ENCODE measurements at places on chromosomes 11 and 22.

GRCh38 chr22:20180640-20181039, 29.8 kb upstream of the CCDC188 start:
- DNase-seq, result no peak

GRCh38 chr11:11998091-11998781, 10.2 kb downstream of the DKK3 start:
- no peak for DNase-seq

DNA sequence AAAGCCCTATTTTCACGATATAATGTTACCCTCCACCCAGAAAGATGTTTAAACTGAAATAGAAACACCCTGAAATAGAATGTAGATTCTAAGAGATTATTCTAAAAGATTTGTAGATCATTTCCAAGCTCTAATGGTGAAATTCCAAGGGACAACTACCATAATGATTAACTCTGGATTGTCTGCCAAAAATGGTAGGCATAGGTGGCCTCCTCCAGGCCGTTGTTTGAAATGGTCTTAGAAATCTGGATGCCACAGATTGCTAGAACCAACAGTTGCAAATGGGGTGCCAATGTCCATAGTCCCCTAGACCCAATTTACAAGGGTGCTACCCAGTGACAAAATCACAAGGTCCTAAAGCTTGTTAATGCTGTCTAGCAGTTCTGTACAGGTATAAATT, 6.7 kb upstream of the SLC6A5 start:
- no peak for DNase-seq

- no peak for DNase-seq
Measured at GRCh38 chr11:40161854-40162410, 1297.5 kb downstream of the LRRC4C start.

DNA sequence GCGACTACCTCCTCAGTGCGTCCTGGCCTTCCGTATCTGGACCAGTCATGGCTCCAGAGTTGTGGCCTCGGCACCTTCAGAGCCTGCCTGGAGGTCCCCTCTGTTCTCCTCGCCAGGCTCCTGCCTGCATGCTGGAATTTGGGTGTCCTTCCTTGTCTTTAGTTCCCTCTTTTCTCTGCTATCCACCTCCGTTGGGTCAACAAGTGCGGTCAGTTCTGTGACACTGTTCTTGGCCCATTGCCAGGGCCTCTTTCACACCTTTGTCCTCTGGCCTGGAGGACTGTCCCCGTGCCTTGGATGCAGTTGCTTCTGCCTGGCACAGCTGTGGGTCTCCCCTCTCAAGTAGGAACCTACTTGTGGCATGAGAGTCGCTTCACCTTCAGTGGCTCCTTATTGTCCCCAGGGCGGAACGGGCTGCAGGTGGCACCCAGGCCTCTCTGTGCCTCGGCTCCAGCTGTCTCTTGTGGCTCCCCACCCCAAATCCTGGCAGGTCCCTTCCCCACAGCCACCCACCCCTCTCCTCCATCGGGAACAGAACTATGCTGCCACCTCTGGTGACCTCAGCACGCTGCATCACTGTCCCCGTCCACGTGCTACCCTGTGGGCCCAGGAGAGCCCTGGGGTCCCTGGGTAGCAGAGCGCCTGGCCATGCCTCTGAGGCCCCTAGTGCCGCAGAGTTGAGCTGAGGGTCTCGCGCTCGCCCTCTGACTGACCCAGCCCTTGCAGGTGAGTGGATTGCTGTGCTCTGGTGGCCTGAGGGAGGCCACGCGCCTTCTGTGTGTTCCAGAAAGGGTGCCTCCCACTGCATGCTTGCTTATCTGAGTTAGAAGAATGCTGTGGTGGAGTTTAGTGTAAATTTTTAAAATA, 4.7 kb downstream of the DGCR8 start:
- DNase-seq, result no peak

- no peak for DNase-seq
Measured at GRCh38 chr11:132898676-132899075, 633.6 kb downstream of the OPCML start.

DNA sequence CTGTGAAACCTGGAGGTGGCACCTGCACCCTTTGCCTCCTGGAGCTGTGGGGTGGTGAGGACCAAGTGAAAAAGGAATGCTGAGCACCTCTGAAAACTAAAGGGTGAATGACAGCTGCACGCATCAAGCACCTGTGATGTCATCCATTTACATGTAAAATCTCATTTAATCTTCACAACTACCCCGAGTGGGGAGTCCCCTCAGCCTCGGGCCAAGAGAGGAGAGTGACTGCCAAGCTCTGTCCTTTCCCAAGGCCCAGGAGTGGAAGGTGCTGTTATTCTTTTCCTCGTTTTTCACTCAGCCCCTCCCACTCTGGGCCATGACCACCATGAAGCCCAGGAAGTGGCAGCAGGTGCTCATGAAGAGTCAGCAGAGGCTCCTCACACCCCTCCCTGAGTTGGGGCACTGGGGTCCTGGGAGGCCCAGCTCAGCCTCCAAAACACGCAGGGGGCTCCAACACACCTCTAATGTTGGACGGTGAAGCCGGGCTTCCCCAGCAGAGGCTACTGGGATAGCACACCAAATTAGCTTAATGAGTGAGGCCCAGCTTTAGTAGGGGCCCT, 35.7 kb downstream of the NECTIN1 start:
- DNase-seq, result no peak

DNA sequence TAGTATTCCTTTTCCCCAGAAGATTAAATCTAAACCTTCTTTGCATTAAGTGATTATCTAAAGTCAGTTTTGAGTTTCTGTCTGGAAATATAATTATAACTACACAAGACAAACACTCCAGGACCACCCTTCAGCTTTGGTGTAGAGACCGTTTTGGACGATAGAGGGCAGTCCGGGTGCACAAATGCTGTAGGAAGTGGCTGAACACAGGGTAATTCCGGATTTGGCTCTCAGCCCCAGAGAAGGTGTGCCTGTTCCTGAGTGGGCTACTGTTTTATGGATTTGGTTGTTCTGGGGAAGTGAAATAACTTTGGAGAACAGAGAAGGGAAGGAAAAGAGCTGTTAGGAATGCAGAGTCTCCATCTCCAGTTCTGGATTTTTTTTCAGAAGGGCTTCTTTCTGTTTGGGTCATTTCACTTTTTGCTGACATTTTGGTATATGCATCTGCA, 14.8 kb downstream of the EXT2 start:
- no peak for DNase-seq

DNA sequence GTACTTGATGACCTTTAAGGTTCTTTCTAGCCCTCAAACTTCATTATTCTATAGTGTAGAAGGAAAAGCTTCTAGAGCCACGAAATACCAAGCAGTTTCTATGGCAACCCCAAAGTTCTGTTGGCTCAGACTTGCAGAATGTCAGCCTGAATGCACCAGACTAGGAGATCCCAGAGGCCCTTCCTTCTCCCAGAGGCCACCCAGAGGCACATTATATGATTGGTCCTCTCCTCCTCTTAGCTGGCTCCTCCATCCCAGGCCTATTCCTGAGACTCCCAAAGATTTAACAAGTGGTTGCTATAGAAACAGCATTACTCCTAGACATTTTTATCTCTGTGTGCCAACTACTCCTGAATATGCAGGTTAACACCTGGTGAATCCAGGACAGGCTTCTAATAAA, 69.2 kb upstream of the CCDC90B start:
- no peak for DNase-seq

- no peak for DNase-seq
Measured at GRCh38 chr11:93017821-93018690, 48.6 kb downstream of the MTNR1B start.

DNA sequence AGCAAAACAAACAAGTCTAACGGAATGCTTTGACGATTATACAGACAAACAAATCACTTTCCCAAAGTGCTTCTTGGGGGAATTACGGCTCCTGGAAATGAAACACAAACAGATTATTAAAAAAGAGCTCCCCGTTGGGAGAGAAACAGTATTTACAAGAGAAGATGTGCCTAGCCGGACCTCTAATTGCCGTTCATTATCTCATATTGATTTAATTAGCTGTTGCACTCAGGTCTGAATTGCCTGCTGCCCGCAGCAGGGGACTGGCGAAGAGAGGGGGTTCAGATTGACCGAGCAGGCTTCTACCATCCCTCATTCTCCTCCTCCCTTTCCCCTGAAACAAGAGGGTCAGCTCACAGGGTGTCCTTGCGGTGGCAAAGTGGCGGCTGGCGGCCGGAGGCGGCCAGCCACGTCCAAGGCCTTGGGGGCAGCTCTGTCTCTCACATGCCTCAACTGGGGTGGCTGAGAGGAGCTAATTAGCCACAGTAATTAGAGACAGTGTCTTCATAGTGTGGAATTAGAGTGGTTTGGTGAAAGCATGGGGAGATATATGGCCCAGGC, 295.1 kb downstream of the MIAT start:
- no peak for DNase-seq

DNA sequence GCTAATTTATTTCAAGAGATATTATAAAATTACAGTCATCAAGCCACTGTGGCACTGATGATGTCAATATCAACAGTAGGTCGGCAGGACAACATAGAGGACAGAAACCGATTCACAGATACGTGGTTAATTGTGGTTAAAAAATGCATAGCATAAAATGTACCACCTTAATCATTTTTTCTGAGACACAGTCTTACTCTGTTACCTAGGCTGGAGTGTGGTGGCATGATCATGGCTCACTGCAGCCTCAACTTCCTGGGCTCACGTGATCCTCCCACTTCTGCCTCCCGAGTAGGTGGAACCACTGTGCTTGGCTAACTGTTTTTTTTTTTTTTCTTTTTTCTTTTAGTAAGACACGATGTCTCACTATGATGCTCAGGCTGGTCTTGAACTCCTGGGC, 21.0 kb upstream of the TOLLIP start:
- DNase-seq, result no peak

- DNase-seq, result no peak
Measured at GRCh38 chr11:76602431-76602861, 68.1 kb downstream of the LRRC32 start.

DNA sequence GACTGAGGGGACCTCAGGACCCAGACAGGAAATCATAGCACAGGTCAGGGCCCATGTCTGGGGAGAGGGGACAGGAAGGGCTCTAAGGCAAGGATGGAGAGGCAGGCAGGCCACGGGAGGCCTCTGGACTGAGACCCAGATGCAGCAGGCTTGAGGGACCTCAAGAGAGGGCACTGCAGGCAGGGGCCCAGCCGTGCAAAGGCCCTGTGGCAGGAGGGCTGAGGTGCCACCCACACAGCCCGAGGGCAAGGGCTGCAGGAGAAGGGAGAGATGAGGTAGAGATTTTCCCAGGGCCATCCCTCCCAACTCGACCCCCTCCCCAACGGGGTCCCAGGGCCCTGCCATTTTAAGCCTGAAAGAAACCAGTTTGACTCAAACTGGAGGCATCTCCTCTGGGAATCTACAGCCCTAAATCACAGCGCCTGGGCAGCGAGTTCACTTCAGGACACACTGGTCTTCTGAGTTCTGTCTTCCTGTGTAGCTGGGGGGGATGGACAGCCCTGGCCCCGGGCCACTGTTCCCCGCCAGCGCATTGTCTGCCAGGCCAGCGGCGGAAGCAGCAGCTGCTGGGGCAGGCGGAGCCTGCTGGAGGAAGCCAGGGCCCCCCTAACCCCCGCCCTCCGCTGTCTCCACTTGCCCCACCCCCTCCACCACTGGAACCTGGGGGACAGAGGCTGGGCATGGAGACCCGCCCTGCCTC, 20.3 kb upstream of the WNT7B start:
- peak; percentile 91 for DNase-seq

GRCh38 chr11:111585371-111585770, 16.9 kb upstream of the SIK2 start:
- peak; percentile 70 for DNase-seq

- no peak for DNase-seq
Measured at GRCh38 chr11:2209900-2210321, 38.3 kb upstream of the TH start.

DNA sequence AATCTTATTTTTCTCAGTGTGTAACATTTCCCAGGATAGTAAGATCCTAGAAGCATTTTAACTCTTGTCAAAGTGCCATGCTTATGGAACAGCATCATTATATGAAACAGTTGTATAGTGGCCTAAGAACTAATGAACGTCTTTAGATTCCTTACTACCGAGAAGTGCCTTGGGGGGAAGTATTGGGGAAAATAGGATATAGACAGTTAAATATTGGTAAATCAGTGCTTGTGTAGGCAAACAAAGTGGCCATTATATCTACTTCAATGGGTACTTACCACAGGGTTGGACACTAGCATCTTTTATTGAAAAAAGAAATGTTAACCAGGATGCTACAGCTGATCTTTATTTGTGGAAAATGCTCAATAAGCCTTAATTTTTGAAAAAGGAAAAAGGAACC, 11.3 kb downstream of the FAR1 start:
- no peak for DNase-seq

GRCh38 chr22:49892226-49892899, 25.9 kb downstream of the ALG12 start:
- DNase-seq, result no peak

DNA sequence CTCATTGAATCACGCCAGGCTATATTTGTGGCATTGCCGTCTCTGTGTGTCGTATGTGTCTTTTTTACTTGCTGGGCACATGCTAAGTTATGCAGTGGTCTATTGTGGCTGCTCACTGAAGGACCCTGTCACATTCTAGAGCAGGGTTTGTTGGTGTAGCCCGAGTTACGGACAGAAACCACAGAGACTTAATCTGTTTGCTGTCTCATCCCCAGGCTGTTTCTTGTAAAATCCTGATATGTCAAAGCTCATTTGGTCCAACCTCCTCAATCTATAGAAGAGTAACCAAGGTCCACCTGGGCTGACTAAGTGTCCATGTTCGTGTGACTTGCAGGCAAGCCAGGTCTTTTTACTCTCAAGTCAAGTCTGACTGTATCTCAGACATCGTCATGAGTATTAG, 5.0 kb downstream of the DPF2 start:
- DNase-seq, result no peak

Data from fibroblast of skin of left biceps (primary cell).